ENCODE measurements at places on chromosomes 11 and 22.

GRCh38 chr11:77201991-77202841 lies 74.2 kb downstream of the MYO7A start:
- DNase-seq, result peak; percentile 64

- DNase-seq, result no peak
Measured at GRCh38 chr11:74417379-74417804, 19.2 kb upstream of the PGM2L1 start.

- DNase-seq, result no peak
Measured at GRCh38 chr11:15700456-15700855, 585.7 kb downstream of the INSC start.

DNA sequence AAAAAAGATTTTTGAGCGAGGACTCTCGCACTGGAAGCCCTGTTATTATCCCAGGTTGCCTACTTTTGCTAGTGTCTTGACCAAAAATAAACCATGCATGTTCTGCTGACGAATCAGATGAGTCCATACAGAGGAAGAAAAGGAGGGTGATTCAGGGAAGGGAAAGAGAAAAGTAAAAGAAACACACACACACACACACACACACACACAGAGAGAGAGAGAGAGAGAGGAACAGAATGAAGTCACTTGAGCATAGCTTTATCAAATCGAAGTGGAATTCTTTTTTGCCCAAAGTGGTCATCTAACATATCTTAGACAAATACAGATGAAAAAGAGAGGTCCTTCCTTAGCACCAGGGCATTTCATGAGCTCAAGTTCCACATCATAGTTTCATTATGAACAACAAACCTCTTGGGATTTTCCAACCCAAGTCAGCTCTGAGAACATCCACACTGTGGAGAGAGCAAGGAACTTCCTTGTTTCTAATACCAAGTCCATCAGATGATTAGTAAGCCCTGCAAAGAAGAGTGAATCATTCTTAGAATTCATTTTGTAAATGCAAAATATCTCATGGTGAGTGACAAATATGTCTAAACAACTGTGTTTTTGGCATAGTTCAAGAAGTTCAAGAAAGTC lies 7.7 kb upstream of the MMP12 start:
- DNase-seq, result no peak

DNA sequence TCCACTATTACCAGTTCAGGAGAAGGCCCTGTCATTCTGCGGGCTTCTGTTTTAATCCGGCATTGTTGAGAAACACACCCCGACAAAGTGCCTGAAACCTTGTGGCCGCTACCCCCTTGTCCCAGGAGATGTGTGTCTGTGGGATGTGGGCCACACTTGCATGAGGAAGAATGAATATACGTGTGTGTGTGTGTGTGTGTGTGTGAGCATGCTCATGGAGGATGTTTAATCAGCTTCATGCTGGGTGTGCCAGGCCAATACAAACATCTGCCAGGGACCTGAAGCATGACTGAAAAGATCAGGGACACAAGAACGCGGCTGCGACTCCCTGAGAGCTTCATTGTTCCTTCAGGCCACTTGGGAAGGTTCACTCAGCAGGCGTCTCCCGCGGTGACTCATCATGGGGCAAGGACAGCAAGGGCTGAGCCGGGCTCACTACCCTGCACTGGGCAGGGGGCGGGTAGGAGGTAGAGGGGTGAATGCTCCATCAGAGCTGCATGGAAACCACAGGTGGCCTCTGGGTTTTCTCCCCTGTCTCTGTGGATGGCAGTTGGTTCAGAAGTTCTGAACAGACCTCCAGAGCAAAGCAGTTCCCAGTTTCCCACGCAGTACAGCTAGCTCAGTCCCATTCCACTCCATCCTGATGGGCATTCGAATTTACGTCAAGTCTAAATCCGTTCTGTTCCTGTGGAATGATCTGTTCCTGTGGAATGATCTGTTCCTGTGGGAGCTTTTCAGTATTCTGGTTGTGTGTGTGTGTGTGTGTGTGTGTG lies 7.0 kb upstream of the MALAT1 start:
- DNase-seq, result peak; percentile 91

DNA sequence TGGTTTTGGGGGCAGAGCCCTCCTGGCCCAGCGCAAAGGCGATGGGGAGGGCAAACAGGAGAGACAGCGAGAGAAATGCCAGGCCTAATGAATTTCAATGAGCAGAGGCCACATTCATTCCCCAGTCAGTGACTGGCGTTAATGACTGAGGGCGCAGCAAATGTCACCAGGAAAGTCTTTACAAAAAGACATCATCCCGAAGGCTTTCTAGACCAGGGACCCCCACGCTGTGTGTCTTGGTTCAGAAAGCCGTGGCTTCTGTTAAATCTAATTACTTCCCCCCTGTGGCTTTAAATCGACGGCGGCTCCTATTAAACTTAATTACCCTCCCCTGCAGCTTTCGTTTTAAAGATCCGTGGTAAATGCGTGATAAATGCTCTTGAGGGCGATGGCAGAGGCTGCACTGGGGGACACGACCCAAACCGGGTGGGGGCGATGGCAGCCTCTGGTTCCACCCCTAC lies 1.6 kb upstream of the FGF19 start:
- DNase-seq, result no peak

- DNase-seq, result no peak
Measured at GRCh38 chr11:113351068-113351450, 36.5 kb upstream of the ANKK1 start.
